NCI-H1048 (cell line): ENCODE measurements at places on chromosomes 6 and 20.

DNA sequence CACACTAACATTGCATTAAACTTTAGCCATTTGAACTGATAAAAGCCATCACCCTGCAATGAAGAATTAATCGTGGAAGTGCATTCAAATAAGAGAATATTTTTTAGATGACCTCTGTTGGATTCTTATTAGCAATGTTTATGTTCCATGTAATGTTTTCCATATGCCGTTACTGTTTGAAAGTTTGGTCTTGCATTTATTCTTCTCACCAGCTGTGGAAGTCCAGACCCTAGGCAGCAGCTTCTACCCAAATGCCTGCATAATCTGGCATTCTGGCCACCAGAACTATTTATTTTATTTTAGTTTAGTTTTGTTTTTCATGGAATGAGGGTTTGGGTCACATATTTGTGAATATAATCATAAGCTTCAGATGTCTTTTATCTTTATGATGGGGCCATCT is 140.4 kb downstream of the SAMD5 start:
- DNase-seq = no peak

- DNase-seq = no peak
Observed at GRCh38 chr20:41369673-41370072, 3.1 kb upstream of the EMILIN3 start.

GRCh38 chr20:33672426-33673113 is 1.7 kb downstream of the NECAB3 start:
- no peak for DNase-seq

DNA sequence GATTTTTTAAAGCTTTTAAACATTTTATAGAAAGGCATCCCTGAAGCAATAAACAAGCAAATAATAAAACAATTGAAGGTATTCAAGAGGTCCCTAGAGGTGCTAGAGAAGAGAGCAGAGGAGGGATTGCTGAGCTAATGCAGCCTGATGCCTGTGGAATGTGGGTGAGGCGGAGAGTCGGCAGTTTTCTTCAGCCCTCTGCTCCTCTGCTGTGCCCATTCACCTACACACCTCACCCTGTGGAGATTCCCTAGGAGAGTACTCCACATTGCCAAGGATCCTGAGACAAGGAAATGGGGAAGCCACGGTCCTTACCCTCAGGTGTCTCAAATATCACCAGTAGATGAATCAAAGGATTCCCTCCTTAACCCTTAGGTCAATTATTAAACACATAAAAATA is 199.8 kb upstream of the POU3F2 start:
- DNase-seq = no peak

GRCh38 chr20:58690396-58691135 is 2.0 kb upstream of the NPEPL1 start:
- DNase-seq = no peak

GRCh38 chr20:10306440-10307358 is 88.1 kb downstream of the SNAP25 start:
- no peak for DNase-seq

- DNase-seq = no peak
Observed at GRCh38 chr6:27768556-27768955, 143.6 kb downstream of the OR2B2 start.

DNA sequence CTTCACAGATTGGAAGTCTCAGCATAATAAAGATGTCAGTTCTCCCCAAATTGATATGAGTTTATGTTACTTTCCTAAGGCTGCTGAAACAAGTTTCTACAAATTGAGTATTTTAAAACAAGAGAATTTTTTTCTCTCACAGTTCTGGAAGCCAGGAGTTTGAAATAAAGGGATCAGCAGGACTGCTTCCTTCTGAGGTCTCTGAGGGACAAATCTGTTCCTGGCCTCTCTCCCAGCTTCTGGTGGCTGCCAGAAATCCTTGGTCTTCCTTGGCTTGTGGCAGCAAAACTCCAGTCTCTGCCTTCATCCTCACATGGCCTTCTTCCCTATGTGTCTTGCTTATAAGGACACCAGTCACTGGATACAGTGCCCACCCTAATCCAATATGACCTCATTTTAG is 136.1 kb downstream of the TFAP2A start:
- no peak for DNase-seq

- DNase-seq = no peak
Observed at GRCh38 chr6:17039266-17039665, 62.6 kb upstream of the STMND1 start.

DNA sequence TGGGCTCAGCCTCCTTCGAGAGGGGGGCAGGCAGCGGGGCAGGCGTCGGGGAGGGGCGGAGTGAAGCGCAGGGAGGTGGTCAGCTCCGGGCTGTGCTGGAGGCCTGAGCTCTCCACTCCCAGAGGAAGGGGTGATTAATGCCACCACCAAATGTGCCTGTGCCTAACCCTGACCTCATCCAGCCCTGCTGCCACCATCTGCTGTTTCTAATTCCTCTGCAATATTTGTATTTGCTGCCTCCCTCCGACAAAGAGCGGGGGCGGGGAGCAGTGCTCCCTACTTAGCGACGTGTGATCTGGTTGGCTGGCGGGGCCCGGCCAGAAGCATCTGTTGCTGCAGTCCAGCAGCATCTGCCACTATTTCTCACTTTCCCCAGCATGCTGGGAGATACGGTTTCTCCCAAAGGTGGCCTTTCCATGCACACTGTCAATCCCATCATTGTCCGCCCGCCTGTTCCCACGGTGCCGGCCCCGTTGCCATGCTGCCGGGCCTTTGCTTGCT is 47.0 kb downstream of the DLL1 start:
- no peak for DNase-seq

DNA sequence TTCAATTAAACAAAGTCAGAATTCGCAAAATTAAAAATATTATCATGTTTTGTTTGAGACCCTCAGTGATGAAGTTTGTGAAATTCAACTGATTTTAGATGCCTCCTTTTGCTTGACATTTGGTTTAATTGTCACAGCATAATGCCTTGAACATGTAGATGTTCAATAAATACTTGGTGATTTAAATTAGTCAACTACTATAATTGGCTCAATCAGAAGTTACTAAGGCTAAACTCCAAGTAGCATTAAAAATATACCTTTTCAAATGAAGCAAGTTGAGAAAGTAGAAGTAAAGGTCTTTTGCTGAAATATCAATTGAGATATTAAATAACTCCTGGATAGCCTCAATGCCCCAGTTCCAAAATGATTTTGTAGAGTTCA is 145.8 kb upstream of the AKIRIN2 start:
- no peak for DNase-seq
